ENCODE measurements at places on chromosomes 1 and 21.

- DNase-seq, result peak; percentile 93
Measured at GRCh38 chr1:45512641-45513054, 9.0 kb downstream of the PRDX1 start.

DNA sequence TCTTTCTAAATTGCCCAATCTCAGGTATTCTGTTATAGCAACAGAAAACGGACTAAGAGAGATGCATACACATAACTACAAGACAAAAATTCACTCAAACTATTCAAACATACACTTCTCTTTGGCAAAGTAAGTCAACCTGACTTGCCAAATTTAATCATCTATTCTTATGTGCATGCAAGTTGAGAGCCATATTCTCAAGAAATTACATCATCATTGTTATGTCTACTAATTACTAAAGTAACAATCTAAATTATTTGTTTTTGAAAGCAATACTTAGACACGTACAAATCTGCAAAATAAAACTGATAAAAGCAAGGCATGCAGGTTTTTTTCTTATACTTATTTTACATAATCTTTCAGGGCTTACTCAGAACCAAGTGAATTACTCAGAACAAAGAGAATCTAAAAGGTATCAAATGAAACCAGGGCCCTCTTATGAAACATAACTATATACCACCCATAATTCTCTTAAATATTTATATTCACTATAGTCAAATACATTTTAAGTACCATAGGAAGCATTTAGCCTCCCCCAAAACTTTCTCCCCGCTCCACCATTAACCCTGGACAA lies 62.3 kb downstream of the HLCS start:
- no peak for DNase-seq

GRCh38 chr1:232909752-232910151 lies 40.7 kb upstream of the NTPCR start:
- no peak for DNase-seq

GRCh38 chr21:36491209-36491910 lies 11.4 kb upstream of the CLDN14 start:
- DNase-seq, result no peak

GRCh38 chr1:95916616-95917015 lies 682.6 kb downstream of the RWDD3 start:
- DNase-seq, result no peak

GRCh38 chr1:67571406-67571805 lies 113.6 kb upstream of the GADD45A start:
- no peak for DNase-seq

DNA sequence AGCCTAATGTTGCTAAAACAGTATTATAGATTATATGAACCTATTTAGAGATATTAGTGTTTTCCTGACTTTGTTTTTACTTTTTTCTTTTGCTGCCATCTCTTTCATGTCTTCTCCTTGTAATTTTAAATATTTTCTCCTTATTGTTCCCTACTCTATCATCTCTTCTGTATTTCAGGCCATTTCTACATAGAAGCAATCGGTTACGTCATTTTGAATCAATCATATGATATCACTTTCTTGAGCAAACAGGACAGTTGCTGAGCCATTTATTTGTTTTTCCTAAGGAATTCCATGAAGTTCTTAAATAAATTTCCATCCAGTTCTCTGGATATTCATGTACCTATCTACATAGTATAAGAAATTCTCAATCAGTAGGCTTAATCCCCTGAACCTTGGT lies 287.2 kb downstream of the NUF2 start:
- DNase-seq, result no peak

DNA sequence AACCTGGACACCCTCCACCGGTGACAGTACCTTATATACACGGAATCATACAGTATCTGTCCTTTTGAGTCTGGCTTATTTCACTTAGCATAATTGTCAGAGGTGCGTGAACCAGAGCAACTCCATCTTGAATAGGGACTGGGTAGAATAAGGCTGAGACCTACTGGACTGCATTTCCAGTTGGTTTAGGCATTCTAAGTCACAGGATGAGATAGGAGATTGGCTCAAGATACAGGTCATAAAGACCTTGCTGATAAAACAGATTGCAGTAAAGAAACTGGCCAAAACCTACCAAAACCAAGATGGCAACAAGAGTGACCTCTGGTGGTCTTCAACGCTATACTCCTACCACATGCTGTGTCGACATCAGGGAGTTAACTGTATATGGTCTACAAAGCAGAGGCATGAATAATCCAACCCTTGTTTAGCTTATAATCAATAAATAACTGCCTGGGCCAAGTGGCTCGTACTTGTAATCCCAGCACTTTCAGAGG lies 1.4 kb upstream of the FDPS start:
- peak; percentile 69 for DNase-seq

DNA sequence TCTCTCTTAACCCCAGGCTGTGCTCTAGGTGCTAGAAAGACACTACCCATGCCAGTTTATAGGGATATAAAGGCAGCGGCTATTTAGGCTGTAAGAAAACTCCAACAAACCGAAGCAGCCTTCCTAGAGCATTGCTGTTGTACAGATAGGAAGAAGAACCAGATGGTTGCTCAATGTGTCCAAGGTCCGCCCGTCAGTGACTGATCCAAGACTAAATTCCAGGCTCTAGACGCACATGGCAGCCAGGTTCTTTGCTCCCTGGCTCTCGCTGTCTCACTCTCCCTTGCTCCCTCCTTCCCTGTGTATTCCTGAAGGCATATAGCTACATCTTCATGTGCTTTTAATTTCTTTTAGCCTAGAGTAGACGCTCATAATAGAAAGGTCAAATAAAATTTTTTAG lies 303.4 kb downstream of the KIF26B start:
- no peak for DNase-seq

DNA sequence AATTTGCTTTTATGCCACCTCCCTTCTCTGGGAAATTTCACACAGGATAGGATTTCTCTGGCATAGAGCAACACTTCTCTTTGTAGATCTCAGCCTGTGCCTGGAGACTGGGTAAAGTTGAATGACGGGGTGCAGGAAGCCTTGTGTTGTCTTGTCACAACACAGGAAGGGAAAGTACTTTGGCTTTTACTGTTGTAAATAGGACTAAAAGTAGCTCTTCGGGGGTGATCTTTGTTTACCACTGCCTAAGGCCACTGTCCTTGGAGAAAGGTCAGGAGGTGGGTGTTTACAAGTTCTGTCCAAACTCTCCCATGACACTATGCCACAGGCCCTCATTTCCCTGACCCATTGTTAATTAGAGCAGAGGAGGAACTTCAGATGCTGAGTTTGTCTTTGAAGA lies 139.7 kb downstream of the FGGY start:
- DNase-seq, result no peak
